ENCODE measurements at places on chromosomes 3 and 15.

DNA sequence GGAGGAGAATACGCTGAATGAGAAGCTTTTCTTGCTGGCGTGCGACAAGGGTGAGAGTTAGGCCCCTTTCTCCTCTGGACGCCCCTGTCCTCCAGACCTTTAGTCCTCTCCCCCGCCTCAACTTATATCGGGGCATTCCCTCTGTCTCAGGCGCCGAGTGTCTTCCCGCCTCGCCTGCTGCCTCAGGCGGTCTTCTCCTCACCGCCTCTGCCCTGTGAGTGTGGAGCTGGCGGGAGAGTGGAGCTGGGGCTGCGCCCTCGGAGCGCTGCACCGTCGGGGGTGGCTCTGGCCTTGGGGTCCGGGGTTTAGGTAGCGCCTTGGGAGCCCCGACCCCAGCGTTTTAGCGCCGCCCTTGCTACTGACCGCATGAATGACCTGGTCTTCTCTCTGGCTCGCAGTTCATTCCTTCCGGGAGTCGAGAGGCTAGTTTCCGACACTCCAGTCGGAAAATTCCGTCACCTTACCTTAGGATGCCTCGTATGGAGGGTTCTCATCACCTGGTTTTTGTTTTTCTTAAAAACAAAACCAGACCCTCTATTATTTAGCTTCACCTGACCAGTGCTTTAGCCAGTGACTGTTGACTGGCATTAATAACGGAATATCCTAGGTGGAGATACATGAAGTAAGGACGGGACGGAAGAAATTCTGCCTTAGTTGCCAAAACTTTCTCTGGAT, 985 bp downstream of the TRPC1 start:
- peak; percentile 76 for DNase-seq

- DNase-seq = peak; percentile 94
Measured at GRCh38 chr15:68053701-68054627, at the start of gene PIAS1. Gene PIAS1, plus strand, starts transcription at chr15:68054315. Its CDS starts 12 bp downstream, at chr15:68054327.

- DNase-seq = peak; percentile 25
Measured at GRCh38 chr15:92656089-92656488, 514 bp upstream of the FAM174B start.

- DNase-seq = no peak
Measured at GRCh38 chr3:72961752-72962151, 34.9 kb upstream of the PPP4R2 start.

- DNase-seq = no peak
Measured at GRCh38 chr3:49278548-49278947, 1.5 kb upstream of the C3orf62 start.

GRCh38 chr15:41377978-41378377, 24.3 kb downstream of the NDUFAF1 start:
- no peak for DNase-seq

GRCh38 chr15:96411056-96412031, 80.8 kb downstream of the NR2F2 start:
- no peak for DNase-seq

GRCh38 chr3:81063896-81064295, 697.5 kb downstream of the GBE1 start:
- no peak for DNase-seq

- no peak for DNase-seq
Measured at GRCh38 chr3:7999384-7999783, 502.2 kb upstream of the LMCD1 start.

DNA sequence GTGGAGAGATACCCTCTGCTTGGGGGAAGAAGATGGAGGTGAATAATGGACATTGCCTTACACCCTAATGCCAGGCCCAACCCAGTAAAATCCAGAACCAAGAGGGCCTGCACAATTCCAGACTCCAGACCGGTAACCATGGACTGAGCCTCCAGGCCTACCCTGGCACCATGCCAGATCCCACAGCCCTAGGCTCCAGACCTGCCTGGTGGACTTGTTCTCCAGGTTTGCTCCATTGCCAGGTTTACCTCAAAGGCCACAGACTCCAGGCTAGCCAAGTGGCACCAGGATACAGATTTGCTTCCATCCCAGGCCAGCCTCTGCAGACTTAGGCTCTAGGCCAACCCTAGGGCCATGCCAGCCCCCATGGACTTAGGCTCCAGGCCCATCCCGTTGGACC, 14.0 kb downstream of the PLCH1 start:
- no peak for DNase-seq

GRCh38 chr15:60858511-60859070, 370.5 kb downstream of the RORA start:
- no peak for DNase-seq

DNA sequence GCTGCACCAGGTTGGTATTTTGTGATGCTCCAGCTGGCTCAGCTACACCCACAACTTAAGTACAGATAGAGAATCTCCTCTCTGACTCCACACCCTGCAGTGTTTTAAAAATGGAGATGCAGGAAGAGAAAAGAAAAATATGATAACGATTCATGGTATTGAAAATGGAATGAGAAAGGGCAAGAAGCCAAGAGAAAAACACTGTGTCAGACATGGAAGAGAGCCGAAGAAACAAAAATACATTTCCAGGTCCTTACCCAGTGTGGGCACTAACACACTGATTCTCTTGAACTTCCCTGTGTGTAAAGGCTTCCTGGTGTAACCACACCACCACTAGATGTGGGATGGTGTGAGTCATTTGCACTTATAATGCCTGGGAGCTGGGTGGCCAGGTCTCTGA, 93.1 kb downstream of the GMPS start:
- no peak for DNase-seq

DNA sequence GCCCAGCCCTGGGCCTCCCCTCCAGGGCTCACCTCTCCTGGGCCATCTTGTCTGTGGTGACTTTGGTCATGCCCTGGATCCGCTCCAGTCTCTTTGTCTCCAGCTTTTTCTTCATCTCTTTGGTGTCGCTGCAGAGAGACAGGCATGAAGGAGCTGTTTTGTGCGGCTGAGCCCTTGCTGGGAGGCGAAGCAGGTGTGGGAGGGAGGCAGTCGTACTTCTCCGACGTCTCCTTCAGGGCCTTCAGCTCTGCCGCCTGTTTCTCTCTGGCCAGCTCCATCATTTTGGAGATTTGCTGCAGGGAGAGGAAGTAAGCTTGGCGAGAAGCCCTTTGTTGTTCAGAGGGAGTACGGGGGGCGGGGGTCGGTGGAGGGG, 7.7 kb upstream of the ANKRD63 start:
- no peak for DNase-seq

GRCh38 chr15:27842526-27842925, 256.6 kb downstream of the OCA2 start:
- DNase-seq = no peak

GRCh38 chr3:15629860-15630597, 28.5 kb downstream of the BTD start:
- DNase-seq = no peak

DNA sequence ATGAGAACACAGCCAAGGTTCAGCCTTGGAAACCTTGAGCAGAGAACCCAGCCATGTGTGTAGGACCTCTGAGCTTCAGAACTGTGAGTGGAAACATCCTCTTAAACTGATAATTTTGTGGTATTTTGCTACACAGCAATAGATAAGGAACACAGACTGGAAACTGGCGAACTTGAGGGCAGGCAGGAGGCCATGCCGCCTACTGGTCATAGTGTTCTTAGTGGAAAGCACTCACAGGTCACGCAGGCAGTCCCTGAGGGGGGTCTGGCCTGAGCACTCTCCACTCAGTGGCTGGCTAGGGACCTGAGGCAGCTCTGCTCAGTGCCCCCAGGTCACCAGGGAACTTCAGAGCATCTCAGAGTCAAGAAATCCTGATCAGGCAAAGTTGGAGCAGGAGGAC, 9.7 kb upstream of the XIRP1 start:
- DNase-seq = no peak

GRCh38 chr3:138694287-138695007, 85.9 kb downstream of the FAIM start:
- no peak for DNase-seq

GRCh38 chr15:44149224-44149623, 45.8 kb downstream of the FRMD5 start:
- DNase-seq = no peak

DNA sequence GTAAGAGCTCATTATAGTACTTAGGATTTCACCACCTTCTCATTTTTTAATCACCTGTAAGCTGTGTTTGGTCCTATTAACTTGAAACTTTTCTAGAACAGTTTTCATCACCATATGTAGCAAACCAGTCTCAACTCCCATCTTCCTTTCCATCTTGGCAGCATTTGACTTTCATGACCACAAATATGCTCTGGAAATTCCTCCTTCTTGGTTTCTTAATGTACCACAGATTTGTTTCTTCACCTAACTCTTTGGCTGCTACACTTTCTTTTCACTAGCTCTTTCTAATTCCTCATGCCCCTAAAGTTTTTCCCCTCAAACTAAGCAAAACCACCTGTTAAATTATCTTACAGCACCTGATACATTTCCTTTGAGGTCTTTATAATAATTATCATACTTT, 13.2 kb upstream of the NMB start:
- no peak for DNase-seq

- DNase-seq = no peak
Measured at GRCh38 chr3:113783463-113783862, 36.6 kb downstream of the ATP6V1A start.

- no peak for DNase-seq
Measured at GRCh38 chr3:151075869-151076562, 9.4 kb upstream of the MED12L start.

DNA sequence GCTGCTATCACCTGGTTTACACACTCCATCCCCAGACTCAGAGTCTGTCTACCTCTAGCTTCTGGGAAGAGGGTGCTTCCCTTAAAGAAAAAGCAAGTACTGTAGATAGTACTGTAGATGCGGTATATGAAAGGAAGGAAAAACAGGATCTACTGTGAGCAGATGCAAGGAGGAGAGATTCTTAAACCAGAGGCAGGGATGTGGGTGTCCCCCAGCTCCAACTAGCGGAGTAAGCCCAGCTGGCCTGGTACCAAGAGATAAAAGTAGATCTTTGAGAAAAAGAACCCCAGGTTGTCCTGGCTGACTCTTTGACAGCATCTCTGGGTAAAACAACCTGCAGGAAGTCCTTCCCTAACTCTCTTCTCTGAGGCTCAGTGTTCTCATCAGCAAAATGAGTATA, 523.7 kb upstream of the PROK2 start:
- no peak for DNase-seq

DNA sequence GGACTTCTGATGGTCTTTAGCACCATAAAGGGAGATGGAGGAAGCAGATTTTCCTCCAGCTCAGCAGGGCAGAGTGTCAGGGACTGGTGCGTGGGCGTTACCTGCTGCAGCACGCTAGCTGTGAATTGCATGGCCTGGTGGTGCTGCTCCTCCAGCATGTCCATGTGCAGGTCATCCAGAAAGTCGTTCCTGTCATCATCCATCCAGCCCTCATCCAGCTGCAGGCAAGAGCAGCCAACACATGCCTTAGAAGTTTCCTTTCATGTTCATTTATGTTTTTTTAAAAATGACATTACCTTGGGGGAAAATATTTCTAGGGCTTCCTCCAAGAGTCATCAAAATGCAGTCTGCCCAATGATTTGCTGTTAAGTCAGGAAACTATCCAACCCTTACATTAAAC, 239.2 kb downstream of the PDZRN3 start:
- DNase-seq = no peak

DNA sequence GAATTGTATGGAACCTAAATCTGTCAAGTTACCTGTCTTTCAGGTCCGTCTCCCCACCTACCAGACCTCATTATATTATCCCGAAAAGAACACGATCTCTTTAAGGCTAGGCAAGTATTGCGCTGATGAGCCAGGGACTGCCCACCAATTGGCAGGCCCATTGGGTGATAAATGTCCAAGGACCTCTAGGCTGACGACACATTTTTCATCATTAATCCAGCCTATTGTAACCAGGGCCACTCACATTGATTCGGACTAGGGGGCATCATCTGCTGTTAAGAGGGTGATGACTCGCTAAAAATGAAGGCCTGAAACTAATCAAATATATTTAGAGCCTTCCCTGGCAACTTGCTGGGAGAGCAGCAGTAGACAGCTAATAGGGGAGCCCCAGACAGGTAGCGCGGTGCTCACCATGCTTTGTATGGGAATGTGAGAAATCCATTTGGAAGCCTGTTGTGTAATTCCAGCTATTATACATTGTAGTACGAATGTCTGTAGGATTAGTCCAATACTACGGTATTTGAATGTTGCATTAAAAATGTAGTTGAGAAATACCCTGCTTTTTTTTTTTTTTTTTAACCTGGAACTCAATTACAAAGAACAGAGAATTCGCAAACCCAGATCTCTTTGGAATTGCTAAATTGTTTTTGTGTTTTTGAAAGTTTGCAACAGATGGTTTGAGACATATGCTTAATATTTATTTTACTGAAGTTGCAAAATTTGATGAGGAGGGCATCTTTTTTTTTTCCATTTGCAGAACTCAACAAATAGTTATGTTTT, 156.1 kb downstream of the ROBO2 start:
- DNase-seq = no peak

DNA sequence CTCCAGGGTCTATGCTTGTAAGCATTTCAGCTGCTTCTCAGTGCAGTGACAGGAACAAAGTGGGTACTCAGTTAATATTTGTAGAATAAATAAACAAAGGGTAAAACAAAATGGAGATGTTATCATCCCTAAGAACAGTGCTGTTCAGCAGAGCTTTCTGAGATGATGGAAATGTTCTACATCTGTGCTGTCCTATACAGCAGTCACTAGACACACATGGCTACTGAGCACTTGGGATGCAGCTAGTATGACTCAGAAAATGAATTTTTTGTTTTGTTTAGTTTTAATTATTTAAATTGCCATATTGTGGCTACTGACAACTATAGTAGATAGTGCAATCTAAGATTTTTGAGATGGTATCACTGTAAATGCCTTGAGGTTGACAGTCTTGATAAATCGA, 283.8 kb upstream of the ADAMTS9 start:
- DNase-seq = no peak

DNA sequence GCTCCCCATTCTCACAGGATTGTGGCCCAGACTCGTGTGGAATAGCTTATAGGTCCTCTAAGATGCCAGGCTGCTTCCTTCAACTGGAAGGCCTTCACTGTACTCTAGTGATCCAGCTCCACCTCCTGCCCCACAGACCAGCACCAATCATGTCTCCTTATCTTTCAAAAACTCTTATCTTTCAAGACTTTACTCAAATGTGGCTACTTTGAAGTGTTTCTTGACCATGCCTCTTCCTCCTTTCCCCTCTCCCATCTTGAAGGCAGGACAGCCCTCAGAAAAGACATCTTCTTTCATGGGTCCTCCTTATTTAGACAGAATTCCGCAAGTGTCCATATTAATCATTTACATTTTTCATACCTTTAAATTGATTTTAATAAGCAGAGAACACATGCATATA, 142.3 kb downstream of the CHST2 start:
- DNase-seq = no peak

DNA sequence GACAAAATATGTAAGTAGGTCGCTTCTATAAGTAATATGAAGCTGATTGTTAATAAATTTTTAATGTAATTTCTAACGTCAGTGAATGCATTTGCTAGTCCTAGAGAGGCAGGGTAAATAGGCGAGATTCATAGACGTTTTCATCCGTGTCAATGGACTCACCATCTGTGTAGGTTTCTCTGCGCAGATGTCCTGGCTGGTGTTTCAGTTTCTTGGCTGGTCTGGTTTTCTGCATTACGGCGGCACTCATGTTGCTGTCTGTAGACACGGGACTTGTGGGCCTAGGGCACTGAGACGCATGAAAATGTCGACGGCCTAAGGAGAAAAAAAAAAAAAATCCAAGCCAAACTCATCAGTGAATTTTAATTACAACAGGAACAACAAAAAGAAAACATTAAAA, 1153.3 kb downstream of the ROBO1 start:
- DNase-seq = no peak

All from type B pancreatic cell (in vitro differentiated cells).